ENCODE measurements at places on chromosomes 11 and 22.

DNA sequence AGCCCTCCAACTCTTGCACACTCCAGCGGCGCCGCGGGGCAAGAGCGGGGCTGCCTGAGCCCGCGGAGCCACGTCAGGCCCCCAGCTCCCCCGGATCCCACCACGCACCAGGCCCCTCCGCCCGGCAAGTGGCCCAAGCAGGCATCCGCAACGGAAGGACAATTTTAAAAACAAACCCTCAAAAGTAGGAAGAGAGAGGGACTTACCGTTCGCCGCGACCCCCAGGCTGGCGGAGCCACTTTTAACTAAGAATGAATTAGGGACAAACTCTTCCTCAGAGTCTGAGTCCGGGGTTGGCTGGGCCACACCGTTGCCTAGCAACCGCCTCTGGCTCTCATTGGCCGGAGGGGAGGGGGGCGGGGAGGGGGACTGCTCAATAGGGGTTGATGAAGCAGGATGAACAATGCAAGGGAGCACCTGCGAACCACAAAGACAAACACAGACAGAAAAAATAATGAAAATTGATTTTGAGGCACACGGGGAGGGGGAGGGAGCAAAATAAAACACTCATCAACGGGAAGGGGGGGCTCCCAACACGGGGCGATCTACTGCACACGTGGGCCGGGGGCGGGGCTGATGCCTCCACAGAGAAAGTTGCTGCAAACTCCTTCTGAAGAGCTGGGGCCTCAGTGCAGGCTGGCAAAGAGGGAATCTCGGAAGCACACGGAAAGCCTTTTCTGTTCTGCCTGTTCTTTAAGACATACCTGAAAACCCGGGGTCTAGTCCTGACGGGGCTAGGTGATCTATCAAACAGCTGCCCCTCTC lies 387.5 kb upstream of the NARS2 start:
- no peak for DNase-seq

GRCh38 chr11:119625206-119625978 lies 103.6 kb downstream of the NECTIN1 start:
- DNase-seq: no peak

DNA sequence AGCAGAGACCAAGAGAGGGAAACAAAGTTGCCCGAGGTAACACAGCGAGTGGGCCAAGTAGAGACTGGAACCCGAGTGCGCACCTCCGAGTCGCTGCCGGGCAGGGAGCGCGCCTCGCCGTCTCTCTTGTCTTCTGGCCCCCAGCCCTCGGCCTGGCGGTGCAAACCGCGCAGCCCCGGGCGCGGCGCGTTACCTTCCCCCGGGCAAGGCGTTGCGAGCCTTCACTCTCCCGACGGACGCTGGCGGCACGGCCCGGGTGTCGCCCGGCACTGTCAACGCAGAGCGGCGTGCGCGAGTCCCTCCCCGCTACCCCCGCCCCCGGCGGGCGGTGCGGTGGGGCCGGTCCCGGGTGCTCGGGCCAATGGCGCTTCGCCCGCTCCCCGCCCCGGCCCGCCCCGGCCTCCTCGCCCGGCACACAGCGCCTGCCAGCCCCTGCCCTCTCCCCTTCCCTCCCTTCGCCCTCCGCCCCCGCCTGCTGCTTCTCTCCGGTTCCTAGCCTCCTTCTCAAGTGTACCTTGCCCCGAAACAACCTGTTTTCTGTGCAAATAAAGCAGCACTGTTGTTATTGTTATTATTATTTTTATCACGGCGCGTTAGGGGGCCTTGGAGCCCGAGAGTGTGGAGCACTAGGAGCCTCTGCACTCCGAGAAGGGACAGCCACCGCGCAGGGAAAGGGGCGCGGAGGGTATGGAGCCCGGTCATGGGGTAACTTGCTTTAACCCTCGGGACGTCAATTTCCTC lies at the start of gene SYTL2:
Gene SYTL2 (minus strand): TSS at position 271 of the 741 bp plus-strand sequence. CDS start 53,416 bp downstream, outside the sequence.
- peak; percentile 72 for DNase-seq

GRCh38 chr11:40513281-40513680 lies 946.2 kb downstream of the LRRC4C start:
- no peak for DNase-seq

DNA sequence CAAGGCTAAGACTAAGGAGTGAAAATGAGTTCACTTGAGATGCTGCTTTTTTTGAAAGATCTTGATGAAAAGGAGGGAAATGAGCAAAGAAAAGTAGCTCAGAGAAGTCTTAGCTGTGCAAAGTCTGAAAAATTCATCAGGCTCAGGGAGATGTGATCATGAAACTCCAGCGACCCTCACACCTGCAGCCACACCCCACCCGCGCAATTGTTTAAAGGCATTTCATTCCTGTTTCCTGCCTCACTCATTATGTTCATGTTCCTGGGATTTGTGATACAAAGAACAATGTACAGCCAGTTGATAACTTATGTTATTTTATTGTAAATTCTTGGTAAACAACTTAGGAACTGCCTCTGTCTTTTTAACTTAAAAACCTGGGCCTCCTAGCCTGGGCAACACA lies 8.7 kb upstream of the GSTP1 start:
- DNase-seq: no peak

GRCh38 chr11:9774591-9775397 lies 110.9 kb downstream of the SWAP70 start:
- DNase-seq: no peak

- DNase-seq: no peak
Measured at GRCh38 chr11:8720352-8720751, 37.8 kb downstream of the RPL27A start.

- no peak for DNase-seq
Measured at GRCh38 chr11:702462-703461, 3.3 kb upstream of the EPS8L2 start.

- DNase-seq: no peak
Measured at GRCh38 chr11:57406337-57406904, 16.0 kb upstream of the PRG2 start.

All from HTR-8/SVneo (cell line).